ENCODE measurements at places on chromosomes 2 and 18.

- no peak for ATAC-seq
These were observed 39.7 kb downstream of the TFCP2L1 start for GRCh38 chr2:121245120-121245820.

GRCh38 chr2:62774555-62775366 lies 69.2 kb downstream of the EHBP1 start:
- ATAC-seq, result no peak

GRCh38 chr18:59109375-59109774 lies 30.3 kb upstream of the SEC11C start:
- no peak for ATAC-seq

DNA sequence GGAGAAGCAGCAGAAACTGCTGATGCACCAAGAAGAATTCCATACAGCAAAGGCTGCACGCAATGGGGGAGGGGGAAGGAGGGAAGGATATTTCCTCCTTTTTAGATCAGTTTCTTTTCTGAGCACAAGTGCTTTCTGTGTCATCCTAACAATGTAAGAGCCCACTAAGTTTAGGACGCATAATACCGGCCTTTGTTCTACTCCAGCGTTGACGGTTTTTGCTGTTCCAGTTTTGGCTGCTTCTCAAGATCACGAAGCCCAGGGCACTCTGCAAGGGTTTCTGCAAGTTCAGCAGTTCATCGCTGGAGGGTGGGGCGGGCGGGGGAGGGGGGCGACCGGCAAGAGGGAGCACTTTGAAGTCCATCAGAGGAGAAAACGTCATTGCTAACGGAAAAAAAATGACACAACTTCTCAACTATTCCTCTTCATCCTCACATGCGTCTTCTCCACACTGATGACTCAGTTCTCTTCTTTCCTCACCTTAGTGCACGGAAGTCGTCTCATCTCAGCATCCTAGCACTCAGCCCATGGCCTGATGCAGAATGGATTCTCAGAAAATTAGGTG lies 8.7 kb downstream of the FAM178B start:
- no peak for ATAC-seq

DNA sequence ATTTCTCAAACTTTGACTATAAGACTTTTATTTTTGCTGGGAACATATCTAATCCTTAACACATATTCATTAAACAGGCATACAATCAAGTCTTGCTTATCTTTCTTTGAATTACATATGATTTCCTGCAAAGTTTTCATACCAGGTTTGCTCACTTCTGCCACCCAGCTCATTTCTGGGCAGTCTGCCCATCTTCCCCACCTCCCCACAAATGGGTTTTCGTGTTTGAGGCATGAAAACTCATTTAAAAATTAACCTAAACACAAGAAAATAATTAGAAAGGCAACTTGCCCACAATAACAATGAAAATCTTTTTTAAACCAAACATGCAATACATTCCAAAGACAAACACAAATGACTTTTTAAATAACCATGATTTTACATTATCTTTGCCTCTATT lies 3.4 kb downstream of the CHST9 start:
- ATAC-seq, result no peak

DNA sequence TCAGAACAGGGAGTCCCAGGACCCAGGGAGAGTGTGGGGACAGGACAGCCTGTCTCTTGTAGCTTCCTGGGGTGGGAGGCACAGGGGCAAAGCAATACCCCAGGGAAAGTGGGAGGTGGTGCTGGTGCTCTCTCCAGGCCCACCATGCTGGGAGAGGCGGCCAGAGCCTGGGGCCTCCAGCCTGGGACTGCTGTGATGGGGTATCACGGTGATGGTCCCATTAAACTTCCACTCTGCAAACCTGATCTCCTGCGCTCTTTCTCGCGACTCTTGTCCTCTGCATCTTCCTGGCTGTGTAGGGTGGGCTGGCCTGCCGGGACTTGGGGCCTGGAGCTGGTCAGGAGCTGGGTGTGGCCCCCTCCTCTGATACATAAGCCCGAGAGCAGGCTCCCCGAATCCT lies 8.0 kb upstream of the CAPN10 start:
- ATAC-seq, result no peak

GRCh38 chr2:151688719-151689118 lies 45.6 kb downstream of the NEB start:
- ATAC-seq, result no peak
